ENCODE measurements at places on chromosomes 6 and 20. TPM values are rescaled to one million over a fixed set of nuclear protein-coding genes. Genes with fewer than 3 reads are reported as not detected.
A peak's percentile ranks its signal among the peaks of the same experiment; 100 is the strongest.

Gene DEFB113
- not detected for total RNA-seq

Gene PROCR
- total RNA-seq: 0.50 TPM

Gene MYBL2
- 110 TPM for total RNA-seq

Gene XKR7
- 0.05 TPM for total RNA-seq

Gene MCHR2
- total RNA-seq: not detected

Gene MOG
- not detected for total RNA-seq

- no peak for DNase-seq
Measured at GRCh38 chr6:90885611-90886056, 298.8 kb upstream of the MAP3K7 start.

GRCh38 chr6:558089-558488, 98.8 kb downstream of the HUS1B start:
- DNase-seq: no peak

- DNase-seq: no peak
Measured at GRCh38 chr20:51354769-51355319, 187.7 kb downstream of the NFATC2 start.

GRCh38 chr20:31607640-31608250, 2.7 kb downstream of the ID1 start:
- no peak for DNase-seq

- peak; percentile 47 for DNase-seq
Measured at GRCh38 chr6:95431637-95432228, 145.6 kb upstream of the MANEA start.

- peak; percentile 65 for DNase-seq
Measured at GRCh38 chr6:14270925-14271788, 153.6 kb downstream of the CD83 start.

GRCh38 chr20:62146019-62146755, 2.6 kb downstream of the SS18L1 start:
- no peak for DNase-seq

DNA sequence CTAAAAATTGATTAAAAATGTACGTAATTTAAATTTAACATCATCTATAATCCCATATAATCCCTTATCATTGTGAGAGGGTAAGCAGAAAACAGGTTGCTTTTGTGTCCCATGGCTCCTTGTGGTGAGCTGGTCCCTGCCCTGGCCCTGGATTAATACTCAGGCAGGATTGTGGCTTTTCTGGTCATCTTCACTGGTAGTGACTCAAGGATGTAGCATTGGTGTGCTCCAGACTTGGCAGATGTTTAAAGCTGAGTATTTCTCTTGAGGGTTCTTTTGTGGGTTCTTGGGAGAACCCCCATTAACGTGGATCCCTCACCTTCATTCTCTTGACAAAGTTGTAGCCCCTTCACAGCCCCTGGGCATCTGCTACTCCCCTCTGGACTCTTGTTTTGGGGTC, 39.3 kb downstream of the SNRNP48 start:
- no peak for DNase-seq

GRCh38 chr6:34791701-34792604, at the start of gene BLTP3A:
Gene BLTP3A (plus strand): TSS chr6:34792083. CDS start chr6:34792251, 168 bp downstream.
- peak; percentile 72 for DNase-seq

DNA sequence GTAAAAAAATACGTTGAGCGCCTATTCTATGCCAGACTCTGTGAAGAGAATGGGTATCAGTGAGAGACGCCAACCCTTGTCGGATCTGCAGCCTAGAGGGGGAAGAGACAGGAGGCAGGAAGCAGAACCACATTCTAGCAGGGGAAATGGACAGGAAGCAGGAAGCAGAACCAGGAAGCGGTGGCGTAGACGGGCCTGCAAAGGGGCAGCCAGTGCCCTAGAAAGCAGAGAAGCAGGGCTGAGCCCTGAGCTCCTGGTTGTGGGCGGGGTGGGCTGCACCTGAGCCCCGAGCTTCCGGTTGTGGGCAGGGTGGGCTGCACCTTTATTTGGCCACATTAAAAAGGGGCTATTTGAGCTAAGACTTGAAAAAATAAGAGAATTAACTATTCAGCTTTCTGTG, 71.9 kb downstream of the FAM120B start:
- DNase-seq: peak; percentile 38

DNA sequence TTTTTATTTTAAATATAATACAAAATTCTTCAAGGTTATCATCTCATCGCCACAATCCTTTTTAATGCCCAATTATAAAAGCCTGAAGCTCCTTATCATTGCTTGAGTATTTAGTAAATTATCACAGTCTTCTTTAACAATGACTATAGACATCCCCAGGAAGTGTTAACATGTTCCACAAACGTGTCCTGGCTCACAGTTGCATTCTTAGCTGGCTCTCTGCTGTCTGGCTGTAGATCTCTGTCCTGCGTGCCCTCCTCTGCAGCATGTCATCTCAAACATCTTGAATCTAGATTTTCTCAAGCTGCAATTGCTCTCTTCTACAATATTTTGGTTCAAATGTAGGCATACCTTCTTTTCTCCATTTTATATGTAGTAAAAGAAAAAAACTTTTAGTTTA, 885.2 kb downstream of the EPHA7 start:
- DNase-seq: no peak

GRCh38 chr20:2524709-2525506, 11.5 kb upstream of the TMC2 start:
- peak; percentile 33 for DNase-seq
